HS-5 (cell line): ENCODE measurements at places on chromosomes 7 and 10.

- no peak for DNase-seq
Observed at GRCh38 chr7:28355635-28356319, 56.5 kb upstream of the CREB5 start.

DNA sequence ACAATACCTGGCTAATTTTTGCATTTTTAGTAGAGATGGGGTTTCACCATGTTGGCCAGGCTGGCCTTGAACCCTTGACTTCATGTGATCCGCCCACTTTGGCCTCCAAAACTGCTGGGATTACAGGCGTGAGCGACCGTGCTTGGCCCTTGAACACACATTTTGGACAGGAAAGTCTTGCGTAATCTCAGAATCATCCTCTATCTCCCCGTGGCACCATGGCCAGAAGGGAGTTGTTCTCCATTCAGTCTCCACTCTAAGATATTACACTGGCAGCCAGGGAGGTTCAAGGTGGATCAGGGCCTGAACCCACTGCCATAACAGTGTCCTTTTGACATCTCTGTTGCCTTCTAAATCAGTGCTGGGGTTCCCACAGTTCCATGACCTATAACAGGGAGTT lies 29.2 kb upstream of the GALNTL5 start:
- DNase-seq = no peak

DNA sequence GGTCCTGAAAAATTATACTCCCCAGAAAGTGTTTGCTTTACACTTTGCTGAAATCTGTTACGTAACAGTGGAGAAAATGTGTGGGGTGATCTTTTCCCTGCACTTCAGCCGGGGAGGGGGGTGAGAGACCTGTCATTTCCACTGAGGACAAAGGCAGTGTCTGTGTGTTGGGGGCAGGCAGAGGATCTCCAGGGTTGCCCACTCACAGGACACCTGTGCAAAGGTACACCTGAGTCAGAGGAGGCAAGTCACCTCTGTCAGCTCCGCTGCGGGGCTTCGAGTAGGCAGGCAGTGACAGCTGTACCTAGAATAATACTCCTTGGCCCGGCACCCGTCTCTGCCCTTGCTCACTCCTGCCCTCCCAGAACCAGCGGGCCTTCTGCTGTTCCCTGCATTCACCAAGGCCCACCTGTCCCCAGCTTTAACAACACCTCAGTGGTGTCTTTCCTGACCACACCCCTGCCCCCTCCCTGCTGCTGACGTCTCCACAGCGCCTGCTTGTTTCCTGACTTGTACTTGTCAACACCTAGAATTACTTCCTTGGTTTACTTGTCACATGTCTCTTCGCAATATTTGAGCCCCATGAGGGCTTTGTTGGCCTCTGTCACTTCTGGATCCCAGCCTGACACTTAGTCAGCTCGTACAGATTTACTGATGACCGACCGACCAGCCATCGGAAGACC lies 159.2 kb downstream of the NEURL1 start:
- no peak for DNase-seq

- DNase-seq = no peak
Observed at GRCh38 chr7:151138153-151138851, 29.2 kb downstream of the GBX1 start.

- DNase-seq = no peak
Observed at GRCh38 chr7:45968856-45969541, 47.9 kb upstream of the IGFBP3 start.

DNA sequence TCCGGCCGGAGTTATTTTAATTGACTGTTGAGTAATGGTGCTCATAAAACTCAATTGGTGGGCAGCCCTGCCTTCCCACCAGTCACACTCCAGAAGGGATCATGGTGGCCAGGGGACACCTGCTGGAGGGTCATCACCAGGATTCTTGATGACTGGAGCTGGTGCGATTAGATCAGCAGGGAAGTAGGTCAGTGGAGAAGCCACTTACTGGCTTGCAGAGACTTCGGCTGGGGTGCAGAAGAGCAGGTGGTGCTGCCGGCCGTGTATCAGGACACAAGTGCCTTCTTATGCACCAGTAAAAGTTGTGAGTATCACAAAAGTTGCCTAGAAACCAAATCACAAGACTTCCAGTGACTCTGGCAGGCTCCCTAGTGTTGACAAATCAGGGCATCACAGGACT lies 82.6 kb upstream of the CHCHD3 start:
- no peak for DNase-seq

- peak; percentile 34 for DNase-seq
Observed at GRCh38 chr7:127876393-127876792, 154.8 kb downstream of the LRRC4 start.

GRCh38 chr10:68333440-68334431 lies 1.0 kb upstream of the PBLD start:
- no peak for DNase-seq

- no peak for DNase-seq
Observed at GRCh38 chr7:80135309-80136104, 876 bp downstream of the GNAI1 start.

GRCh38 chr7:28155964-28156363 lies 24.6 kb downstream of the JAZF1 start:
- peak; percentile 86 for DNase-seq
